Sigmoid colon (tissue), 7 donors: ENCODE measurements at places on chromosomes 7 and 10. TPM values are rescaled to one million over a fixed set of nuclear protein-coding genes. Genes with fewer than 3 reads are reported as not detected.

Gene UPK3BL2
- 3.2 TPM for total RNA-seq

Gene PNLIPRP3
- total RNA-seq = not detected

Gene DGKI
- 0.66 TPM for total RNA-seq

Gene ITPRID1
- total RNA-seq = not detected

Gene C7orf25
- 5.4 TPM for total RNA-seq

Gene FLNC
- total RNA-seq = 192 TPM

Gene MSMB
- not detected for total RNA-seq

Gene GIMAP5
- 17.7 TPM for total RNA-seq

Gene IKZF5
- 9.4 TPM for total RNA-seq

Gene TUBB8
- not detected for total RNA-seq

Gene AGK
- total RNA-seq = 15.5 TPM

Gene FAM25G
- not detected for total RNA-seq

Gene PRSS37
- total RNA-seq = not detected

Gene ARHGEF35
- total RNA-seq = 2.9 TPM

Gene SH2B2
- total RNA-seq = 1.1 TPM

Gene HOXA10
- 55.9 TPM for total RNA-seq

Gene DOCK4
- 21.8 TPM for total RNA-seq

Gene ADAMTS14
- not detected for total RNA-seq

Gene CLEC5A
- total RNA-seq = not detected

Gene JAKMIP3
- total RNA-seq = 0.71 TPM

Gene PBLD
- 9.1 TPM for total RNA-seq
